Right forelimb (tissue), 1 donor: ENCODE measurements at places on chromosomes 12 and 14.

GRCh38 chr12:94864987-94865386 lies 138.5 kb downstream of the NDUFA12 start:
- no peak for DNase-seq

- no peak for DNase-seq
Observed at GRCh38 chr12:99054601-99055128, 409.6 kb downstream of the APAF1 start.

DNA sequence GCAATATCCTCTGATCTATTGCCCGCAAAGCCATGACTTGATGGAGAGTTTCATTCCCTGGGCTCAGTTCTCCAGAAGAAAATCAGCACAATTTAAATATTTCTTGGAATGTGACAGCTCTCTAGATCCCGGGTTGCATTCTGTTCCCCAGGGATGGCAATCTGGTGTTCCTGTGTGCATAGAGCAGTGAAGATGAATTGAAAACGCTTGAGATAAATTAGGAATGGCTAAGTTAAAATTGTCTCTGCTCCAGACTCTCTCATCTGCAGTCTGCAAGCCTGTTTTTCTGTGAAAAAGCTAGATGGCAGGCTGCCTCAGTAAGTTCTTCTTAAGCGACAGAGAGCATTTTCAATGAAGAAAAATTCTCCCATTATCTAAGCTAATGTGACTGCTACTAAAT lies 582.5 kb upstream of the MGAT4C start:
- peak; percentile 47 for DNase-seq

DNA sequence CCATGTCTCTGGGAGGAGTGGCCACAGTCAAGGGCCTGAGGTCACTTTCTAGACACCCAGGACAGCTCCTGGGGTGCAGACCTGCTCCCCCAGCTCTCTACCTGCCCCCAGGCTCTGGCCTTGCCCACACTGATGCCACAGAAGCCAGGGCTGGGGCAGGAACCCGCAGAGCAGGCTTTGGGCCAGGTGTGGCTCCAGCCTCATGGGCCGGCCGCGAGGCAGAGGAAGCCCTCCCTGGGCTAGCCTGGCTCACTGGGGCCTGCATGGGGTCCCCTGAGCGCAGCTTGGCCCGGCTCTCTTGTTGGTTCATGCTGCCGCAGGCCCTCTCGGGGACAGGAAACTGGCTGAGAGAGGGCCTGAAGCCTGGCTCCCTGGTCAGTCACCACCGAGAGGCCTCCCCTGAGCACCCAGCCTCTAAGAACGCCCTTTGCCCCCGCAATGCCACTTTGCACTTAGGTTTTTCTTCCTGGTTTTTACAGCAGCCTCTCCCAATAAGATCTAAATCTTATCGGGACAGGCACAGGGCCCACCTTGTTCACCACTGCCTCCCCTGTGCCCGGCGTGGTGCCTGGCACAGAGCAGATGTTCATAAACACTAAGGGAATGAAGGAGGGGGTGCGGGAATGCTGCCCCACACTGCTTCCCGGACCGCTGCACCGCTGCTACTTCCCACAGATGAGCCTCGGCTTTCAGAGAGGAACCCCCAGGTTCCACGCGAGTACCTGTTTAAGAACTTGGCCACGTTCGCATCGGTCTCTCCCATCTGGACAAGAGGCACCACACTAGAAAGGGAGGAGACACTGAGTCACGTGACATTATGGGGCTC lies 14.7 kb downstream of the MMAB start:
- no peak for DNase-seq

GRCh38 chr14:37464192-37464858 lies 130.7 kb downstream of the FOXA1 start:
- no peak for DNase-seq

DNA sequence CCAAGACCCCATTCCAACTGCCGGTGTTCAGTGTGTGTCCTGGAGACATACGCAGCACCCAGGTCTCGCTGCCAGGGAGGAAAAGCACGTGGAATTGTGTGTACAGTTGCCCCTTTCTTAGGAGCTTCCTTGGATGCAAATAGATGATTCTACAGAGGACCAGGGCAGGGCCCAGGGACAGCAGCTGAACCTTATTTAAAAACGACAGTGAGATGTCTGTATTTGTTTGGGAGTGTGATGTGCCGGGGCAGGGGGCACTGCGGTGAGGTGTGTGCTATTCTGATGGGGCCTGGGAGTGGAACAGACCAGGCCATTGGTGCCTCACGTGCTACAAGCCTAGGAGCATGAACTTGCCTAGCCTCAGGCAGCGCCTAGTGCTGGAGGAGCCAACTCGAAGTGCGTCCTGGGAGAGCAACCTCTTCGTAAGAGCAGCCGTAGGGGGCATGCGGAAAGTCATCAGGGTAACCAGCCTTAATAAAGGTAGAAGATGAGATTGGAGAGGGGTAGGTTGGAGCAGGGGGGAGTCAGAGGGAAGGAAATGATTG lies 98.3 kb upstream of the ESRRB start:
- no peak for DNase-seq

- DNase-seq: no peak
Observed at GRCh38 chr12:93624595-93625294, 52.3 kb downstream of the SOCS2 start.

GRCh38 chr12:85781766-85782165 lies 54.4 kb downstream of the RASSF9 start:
- no peak for DNase-seq
